Right renal pelvis (tissue), 4 donors: ENCODE measurements at places on chromosomes 13 and 19.
A peak's percentile ranks its signal among the peaks of the same experiment; 100 is the strongest.

GRCh38 chr13:70424928-70425327, 316.7 kb upstream of the KLHL1 start:
- no peak for DNase-seq

DNA sequence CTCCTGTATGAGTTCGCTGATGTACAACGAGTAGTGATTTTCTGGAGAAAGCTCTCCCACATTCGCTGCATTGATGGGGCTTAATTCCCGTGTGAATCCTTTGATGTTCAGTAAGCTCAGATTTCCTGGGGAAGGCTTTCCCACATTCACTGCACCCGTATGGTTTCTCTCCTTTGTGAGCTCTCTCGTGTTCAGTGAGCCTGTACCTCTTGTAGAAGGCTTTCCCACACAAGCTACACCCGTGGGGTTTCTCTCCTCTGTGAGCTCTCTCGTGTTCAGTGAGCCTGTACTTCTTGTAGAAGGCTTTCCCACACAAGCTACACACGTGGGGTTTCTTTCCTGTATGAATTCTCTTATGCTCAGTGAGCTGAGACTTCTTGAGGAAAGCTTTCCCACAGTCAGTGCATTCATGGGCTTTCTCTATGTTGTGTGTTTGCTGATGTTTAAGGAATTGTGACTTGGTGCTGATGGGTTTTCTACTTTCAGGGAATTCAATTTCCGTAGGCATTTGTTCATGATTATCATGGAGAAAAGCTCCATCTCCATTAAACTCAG, 3.5 kb upstream of the ZNF577 start:
- DNase-seq, result no peak

GRCh38 chr19:18646535-18647370, 9.9 kb downstream of the KLHL26 start:
- no peak for DNase-seq

DNA sequence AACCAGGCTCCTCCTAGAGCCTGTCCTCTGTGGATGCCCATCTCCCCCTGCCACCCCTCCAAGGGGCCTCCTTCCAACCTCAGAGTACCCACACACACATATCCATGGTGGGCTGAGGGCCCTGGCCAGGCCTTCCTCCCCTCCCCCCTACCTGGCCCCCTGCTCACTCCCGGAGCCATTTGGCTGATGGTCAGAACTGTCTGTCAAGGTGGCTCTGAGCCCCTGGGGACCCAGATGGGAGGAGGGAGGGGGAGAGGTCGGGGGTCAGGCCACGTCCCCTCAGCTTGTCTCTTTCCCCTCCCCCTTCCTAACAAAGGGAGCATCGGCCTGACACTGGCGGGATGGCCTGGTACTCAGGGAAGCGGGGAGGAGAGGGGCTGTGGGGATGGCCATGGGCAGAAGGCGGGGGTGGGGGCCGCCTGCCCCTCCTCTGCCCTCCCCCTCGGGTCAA, 18.7 kb upstream of the POU2F2 start:
- DNase-seq, result no peak

DNA sequence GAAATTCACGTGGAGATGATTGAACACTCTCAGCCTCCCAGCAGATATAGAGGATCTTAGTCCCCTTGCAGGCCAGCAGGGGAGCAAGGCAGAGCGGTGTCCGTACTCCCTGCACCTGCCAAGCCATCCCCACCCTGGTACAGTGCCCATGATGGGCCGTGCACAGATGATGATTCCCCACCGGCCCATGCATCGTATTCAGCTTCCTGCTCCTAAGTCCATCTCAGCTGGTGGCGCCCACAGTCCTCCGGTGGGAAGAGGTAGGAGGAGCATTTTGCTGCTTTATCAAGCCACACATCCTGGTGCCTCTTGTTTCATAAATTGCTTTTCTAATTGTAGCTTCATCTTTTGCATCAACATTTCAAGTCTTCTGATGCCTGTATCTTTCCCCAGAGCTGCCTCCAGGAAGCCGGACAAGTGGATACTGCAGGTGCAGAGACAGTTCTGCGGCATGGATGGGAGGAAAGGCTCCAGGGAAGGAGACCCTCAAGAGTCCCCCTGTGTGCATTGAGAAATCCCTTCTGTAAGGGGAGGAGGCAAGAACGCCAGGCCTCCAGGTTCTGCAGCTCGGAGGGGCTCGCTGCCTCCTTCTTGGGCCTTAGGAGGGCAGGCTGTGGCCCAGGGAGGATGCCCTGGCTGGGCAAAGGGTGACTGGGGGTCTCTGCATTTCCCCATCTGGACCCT, 55.3 kb downstream of the F2RL3 start:
- DNase-seq, result no peak

DNA sequence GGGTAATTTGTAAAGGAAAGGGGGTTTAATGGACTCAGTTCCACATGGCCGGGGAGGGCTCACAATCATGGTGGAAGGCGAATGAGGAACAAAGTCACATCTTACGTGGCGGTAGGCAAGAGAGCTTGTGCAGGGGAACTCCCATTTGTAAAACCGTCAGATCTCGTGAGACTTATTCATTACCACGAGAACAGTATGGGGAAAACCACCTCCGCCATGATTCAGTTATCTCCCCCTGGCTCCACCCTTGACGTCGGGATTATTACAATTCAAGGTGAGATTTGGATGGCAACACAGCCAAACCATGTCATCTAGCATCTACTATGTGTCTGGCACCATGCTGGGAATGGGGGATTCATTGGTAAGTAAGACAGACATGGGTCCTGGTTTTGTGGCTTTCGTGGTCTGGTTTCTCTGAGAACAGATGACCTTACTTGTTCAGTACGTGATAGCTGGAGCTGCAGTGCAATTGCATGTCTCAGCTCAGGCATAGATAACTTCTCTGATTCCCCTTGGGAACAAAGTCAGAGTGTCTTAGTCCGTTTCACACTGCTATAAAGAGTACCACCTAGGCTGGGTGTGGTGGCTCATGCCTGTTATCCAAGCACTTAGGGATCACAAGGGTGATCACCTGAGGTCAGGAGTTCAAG, 8.3 kb downstream of the ZNF554 start:
- no peak for DNase-seq

- no peak for DNase-seq
These were observed 14.1 kb downstream of the ZNF490 start for GRCh38 chr19:12596485-12596884.

DNA sequence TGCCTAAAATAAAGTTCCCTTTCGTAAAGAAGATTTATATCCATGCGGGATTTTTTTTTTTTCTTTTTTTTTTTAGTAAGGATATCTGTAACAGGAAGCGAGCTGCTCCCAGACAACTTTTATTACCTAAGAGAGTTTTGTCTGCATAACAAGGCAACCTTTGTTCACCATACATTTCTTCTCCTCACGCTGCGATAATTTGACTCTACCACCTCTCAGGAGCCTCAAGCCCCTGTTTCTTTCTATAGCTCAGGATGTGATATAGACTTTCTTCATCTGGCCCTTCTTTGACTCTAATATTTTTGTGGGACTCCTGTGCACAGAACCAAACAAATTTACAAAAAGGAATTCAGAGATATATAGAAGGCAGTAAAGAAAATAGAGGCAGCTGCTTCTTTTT, 1053.7 kb upstream of the SPRY2 start:
- no peak for DNase-seq

DNA sequence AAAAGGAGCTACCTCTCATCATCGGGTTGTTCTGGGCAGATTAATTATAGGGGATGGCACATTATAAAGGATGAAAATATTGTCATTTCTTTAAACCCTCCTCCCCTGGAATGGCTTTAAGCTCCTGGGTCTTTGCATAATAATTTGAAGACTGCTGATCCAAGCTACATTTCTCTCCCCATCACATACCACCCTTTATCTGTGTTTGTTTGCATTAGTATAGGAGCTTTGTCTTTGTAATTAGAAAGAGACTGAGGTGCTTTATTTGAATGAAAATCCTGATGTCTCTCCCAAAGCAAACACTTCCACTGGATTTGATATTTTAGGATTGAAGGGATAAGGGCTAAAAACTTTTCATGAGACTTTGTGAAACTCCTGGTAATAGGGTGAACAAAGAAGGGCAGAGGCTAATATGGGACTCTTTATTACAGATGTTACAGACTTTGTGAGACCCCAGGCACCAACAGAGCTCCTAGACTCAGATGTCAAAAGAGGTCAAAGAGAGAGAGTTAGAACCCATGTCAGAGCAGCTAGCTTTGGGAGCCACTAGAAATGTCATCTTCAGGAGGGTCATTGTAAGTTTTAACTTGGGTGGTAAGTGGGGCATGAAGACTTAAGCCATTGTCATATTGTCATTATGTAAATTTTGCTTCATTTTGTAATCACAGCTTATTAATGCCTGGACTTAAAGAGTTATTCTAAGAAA, 75.3 kb upstream of the RXFP2 start:
- no peak for DNase-seq

- DNase-seq, result no peak
These were observed 106.5 kb downstream of the TEX26 start for GRCh38 chr13:31038834-31039552.

GRCh38 chr13:40389081-40389641, 277.3 kb downstream of the FOXO1 start:
- DNase-seq, result no peak

- DNase-seq, result no peak
These were observed 13.3 kb downstream of the PLEKHF1 start for GRCh38 chr19:29678484-29679106.

- no peak for DNase-seq
These were observed 998 bp downstream of the NFKBIB start for GRCh38 chr19:38900743-38901190.

DNA sequence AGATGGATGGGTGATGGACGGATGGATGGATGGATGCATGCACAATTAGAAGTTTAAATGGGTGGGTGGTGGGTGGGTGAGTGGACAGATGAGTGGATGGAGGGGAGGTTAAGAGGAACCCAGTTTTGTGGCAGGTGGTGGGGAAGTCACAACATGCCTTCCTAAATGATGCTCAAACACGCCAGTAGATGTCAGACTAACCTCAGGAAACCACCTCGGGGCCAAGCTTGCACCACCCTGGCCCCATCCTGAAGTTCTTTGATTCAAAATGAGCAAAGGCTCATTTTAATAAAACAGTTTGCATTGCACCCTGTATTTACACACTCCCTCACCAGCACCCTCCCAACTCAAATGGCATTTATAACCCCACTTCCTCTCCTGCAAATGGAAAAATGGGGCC, 91.4 kb upstream of the CACNA1A start:
- DNase-seq, result peak; percentile 26

- no peak for DNase-seq
These were observed 44.1 kb downstream of the UBL3 start for GRCh38 chr13:29805994-29806979.

GRCh38 chr19:29505097-29505824, 20.5 kb upstream of the VSTM2B start:
- DNase-seq, result no peak

GRCh38 chr19:45528744-45529419, 21.6 kb downstream of the VASP start:
- DNase-seq, result no peak

- no peak for DNase-seq
These were observed 31.5 kb downstream of the ADPRHL1 start for GRCh38 chr13:113421673-113422270.

DNA sequence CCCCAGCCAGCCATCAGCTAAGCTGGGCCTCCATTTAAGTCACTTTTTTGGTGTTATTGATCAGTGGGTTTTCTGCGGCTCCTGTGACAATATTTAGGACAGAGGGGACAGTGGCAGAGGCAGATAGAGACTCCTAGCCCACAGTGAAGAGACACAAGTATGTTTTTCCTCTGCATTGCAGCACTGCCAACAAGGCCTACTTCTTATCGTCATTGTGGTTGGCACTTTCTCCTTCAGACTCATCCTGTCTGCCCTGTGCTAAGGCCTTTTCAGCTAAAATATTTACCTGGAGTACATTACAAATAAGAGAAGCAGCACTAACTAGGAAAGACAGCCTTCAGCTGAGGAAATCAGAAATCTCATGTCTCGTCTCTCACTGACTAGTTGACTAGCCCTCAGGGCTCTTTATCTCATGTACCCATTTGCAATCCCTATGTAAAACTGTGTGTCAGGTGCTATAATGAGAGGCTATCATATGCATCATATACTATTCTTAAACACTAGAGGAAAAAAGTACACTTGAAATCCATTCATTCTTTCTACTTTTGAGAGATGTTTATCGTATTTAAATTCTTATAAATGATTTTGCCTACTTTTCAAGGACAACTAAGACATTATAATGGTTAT, 62.2 kb downstream of the ZAR1L start:
- no peak for DNase-seq

DNA sequence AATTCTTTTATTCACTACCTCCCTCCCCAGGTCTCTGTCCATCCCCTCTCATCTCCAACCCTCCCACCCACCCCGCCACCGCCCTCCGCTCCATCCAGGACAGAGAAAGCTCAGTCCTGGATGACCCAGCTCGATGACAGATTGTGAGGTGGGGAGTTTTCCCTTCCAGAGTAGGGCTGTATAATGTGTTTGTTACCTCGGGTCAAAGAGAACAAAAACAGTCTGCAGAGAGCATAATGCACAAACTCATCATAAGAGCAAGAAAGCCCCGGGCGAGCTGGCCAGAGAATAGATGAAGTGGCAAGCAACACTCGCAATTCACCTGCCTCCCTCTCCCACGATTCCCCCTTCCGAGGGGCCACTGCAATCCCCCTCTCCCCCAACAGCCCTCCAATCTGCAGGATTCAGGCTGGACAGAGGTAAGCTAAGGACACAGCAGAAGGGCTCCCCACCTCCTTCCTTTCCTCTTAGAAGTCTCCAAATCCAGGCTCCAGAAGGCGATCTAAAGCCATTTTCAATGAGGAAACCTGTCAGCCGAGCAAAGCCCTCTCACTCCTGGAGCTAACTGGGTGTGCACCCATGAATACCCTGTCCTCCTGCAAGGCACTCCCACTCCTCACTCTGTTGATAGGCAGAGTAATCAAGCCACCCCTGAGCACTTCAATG, 2.6 kb downstream of the CACNA1A start:
- no peak for DNase-seq

DNA sequence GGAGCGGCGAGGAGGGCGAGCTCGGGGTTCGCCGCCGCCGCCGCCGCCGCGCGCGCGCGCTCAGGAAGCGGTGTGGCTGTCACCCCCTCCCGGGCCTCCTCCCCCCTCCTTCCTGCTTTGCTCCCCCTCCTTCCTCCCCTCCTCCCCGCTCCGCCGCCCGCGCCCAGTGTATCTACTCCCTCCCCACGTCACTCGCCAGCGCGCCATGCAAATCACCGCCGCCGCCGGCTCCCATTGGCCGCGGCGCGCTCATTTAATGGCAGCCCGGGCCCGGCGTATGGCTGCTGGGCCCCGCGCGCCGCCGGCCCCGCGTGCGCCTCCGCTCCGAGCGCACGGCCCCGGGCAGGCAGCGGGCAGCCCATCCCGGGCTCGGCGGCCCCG, 335 bp upstream of the SOX1 start:
- no peak for DNase-seq

GRCh38 chr19:12841094-12841493, 2.8 kb downstream of the MAST1 start:
- DNase-seq, result no peak

GRCh38 chr13:114230117-114230516, 4.6 kb upstream of the CDC16 start:
- no peak for DNase-seq
